Activated CD8-positive, alpha-beta memory T cell treated with anti-CD3 and anti-CD28 coated beads for 1 hour (primary cell): ENCODE measurements at places on chromosomes 3 and 15.

DNA sequence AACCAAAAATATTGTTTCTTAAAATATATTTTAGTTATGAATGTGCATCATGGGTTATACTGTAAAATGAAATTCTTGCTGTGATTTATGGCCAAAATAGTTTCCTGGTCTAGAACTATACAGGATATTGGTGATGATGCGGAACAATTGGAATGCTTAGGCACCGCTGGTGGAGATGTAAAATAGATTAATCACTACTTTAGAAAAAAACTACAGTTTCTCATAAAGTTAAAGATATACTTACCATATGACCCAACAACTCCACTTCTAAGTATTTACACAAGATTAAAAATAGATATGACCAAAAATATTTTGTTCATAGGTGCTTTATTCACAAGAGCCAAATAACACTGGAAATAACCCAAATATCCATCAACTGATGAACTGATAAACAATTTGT is 126.7 kb downstream of the TUSC7 start:
- no peak for DNase-seq

GRCh38 chr3:145094355-145094941 is 1066.5 kb downstream of the PLOD2 start:
- DNase-seq = no peak

DNA sequence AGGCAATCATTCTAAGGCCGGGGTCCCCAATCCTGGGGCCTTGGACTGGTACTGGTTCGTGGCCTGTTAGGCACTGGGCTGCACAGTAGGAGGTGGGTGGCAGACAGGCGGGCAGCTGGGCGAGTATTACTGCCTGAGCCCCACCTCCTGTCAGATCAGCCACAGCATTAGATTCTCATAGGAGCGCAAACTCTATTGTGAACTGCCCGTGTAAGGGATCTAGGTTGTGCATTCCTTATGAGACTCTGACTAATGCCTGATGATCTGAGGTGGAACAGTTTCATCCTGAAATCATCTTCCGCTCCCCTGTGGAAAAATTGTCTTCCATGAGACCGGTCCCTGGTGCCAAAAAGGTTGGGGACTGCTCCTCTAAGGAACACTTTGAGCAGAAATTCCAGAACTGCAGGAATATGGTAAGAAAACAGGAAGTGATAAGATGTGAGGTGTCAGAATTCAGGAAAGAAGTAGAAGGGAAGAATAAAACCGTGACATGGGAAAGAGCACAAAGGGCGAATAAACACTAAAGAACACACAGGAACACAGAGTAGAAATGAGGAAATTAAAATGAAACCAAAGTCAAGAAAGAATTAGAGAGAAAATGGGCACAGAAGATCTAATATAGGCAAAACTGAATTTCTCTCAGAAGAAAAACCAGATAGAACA is 57.6 kb downstream of the PDCD6IP start:
- no peak for DNase-seq

DNA sequence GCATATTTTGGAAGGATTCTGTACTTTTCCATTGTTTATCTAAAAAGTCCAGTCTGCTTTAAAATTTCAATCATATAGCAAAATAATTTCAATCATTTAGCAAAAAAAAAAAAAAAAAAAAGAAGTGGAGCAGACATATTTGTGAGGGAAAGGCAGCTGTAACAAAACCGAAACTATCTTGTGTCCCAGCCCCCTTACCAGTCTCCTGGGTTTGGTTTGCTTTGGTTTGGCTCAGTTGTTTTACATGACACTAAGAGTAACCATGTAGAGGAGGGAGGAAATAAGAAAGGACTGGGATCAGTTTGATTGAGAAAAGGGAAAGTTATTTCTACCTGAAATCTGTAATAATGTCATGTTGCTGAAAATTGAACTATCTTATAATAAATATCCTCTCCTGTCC is 158.8 kb upstream of the GADL1 start:
- DNase-seq = no peak

DNA sequence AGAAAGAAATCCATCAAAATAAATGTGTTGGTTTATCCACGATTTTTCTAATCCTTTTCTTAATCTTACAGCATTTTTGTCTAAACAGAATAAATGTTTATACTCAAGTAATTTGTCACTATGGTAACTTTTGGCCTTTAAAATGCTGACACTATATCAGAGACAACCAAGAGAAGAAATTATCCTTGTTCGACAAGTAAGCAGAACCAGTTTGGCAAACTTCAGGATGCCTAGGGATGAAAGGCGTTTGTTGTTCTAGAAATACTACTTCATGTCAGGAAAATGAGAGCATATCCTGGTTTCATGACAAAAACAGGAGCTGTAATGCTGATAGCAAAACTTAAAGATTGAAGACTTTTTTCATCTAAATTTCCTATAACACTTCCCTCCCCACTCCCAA is 308.0 kb upstream of the ATP11B start:
- DNase-seq = no peak
